Fibroblast of villous mesenchyme (primary cell): ENCODE measurements at places on chromosomes 7 and 10. TPM values are rescaled to one million over a fixed set of nuclear protein-coding genes. Genes with fewer than 3 reads are reported as not detected.

DNA sequence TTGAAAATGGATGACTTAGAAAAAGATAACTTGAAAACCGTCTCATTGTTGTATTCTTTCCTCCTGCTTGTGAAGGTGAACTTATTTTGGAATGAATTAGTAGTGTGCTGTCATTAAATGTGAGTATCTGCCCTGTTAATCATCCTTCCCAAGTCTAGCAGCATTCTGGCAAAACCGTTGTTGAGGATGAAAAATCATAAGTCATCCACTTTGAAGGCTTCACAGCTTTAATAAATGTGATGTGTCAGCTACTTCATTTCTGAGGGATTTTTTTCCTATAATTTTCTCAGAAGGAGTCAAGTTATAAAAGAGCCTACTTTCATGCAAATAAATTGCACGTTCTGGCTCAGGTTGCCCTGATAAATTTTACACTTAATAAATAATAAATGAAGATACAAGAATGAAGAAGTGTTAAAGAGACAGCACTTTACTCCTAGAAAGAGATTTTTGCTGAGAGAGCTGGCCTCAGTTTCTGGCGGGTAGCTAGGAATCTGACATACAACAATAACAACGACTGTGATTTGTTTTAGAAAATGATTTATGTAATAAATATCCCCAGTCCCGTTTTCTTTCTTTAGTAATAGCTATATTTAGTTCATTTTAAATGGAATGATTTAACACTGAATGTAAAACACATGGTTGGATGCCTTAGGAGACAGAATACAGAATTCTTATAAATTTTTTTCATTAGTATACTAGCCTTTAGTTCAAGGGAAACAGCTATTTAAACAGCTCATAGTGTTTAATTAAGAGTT, 516.5 kb upstream of the KLF6 start:
- DNase-seq = no peak

DNA sequence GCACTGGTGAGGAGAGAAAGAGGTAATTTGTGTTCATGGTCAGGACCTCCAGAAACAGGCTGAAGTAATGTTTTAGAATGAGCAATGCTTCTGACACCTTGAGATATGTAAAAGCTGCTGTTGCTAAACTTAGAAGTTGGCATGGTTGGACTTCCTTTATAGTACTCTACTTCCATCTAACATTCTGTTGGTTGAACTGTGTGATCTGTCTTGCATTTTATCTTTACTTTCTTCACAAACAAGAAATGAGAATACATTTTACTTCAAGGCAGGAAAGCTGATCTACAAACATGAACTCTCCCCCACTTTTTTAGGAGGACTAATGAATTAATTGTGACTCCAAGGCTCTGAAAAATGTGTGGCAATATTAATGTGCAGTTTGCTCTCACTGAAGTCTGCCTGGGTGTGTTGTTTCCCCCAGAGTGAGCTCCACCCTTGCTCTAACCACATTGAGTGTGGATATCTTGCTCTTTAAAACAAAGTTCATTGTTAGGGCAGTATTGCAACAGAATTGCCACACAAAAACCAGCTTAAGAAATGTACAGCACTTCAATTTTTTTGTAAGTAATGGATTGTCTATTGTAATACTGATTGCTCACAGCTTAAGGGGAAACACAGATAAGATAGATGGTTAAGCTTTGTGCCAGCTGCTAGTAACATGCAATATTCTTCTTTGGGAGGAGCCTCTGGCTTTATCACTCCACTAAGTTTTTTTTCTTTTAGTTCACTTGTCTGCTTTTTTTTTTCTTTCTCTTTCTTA, 69.0 kb downstream of the ADD3 start:
- peak; percentile 97 for DNase-seq

DNA sequence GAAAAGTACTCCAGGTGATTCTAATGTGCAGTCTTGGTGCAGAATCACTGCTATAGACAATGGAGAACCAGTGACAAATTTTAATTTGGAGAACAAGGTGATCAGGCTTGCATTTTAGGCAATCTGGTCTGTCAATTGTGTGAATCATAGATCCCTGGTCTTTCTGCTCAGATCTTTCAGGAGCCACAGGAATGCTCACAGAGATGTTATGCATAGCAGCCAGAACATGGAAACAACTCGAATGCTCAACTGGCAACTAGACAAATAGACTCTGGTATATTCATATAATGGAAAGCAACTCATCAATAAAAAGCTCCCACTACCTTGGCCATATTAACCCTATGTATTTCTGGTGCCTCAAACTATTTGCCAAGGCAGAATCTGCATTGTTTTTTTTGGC, 209.1 kb downstream of the PHF14 start:
- peak; percentile 36 for DNase-seq

DNA sequence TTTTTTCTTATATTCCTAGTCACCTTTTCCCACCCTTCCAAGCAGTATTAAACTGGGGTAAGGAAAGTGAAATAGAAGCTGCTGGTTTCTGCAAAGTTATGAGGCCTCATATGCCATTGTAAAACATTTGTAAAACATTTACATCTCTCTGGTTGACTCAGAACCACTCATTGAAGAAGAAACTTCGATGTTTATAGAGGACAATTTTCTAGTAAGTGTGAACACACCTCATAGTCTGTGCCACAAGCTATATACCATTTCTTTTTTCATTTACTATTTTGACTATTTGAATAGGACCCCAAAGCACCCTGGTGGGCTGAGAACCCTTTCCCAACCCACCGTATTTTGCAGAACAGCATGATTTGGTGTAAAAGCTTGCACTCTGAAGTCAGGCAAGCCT, 12.9 kb upstream of the ITGB1 start:
- no peak for DNase-seq

- peak; percentile 11 for DNase-seq
Measured at GRCh38 chr7:35648367-35648766, 46.6 kb downstream of the HERPUD2 start.

GRCh38 chr10:132517951-132518521, 19.6 kb upstream of the INPP5A start:
- DNase-seq = no peak

- DNase-seq = peak; percentile 2
Measured at GRCh38 chr7:95095966-95096540, 188.7 kb downstream of the PPP1R9A start.

GRCh38 chr7:109745677-109746410, 1176.2 kb downstream of the DNAJB9 start:
- no peak for DNase-seq

Gene GIMAP2
- total RNA-seq = under 0.01 and 2.6 TPM in 2 replicates

Gene LBX1
- total RNA-seq = not detected in 2 replicates

Gene CACNB2
- total RNA-seq = under 0.01 and 1.3 TPM in 2 replicates

Gene CYP3A7
- total RNA-seq = not detected in 2 replicates

Gene SH2D4B
- total RNA-seq = under 0.01 TPM in 1 of 2 replicates, not detected in the other
